ENCODE measurements at places on chromosomes 12 and 14.

- no peak for DNase-seq
Observed at GRCh38 chr14:94398182-94398479, 9.7 kb upstream of the SERPINA1 start.

DNA sequence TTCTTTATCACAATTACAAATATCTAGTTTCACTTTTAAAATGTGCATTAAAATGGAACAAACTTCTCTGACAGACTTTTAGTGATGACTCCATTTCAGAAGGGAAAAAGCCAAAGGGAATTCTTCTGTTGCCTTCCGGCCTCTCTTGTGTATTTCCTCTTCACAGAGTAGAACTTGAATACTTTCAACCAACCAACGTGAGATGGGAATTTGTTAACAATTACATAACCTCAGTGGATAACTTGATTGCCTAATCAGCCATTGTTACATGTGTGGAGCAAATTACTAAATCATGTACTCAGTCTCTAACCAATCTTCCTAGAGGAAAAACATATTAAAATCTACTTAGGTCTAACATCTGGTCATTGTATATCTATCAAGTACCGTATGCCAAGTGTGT, 291.1 kb downstream of the SYT1 start:
- no peak for DNase-seq

DNA sequence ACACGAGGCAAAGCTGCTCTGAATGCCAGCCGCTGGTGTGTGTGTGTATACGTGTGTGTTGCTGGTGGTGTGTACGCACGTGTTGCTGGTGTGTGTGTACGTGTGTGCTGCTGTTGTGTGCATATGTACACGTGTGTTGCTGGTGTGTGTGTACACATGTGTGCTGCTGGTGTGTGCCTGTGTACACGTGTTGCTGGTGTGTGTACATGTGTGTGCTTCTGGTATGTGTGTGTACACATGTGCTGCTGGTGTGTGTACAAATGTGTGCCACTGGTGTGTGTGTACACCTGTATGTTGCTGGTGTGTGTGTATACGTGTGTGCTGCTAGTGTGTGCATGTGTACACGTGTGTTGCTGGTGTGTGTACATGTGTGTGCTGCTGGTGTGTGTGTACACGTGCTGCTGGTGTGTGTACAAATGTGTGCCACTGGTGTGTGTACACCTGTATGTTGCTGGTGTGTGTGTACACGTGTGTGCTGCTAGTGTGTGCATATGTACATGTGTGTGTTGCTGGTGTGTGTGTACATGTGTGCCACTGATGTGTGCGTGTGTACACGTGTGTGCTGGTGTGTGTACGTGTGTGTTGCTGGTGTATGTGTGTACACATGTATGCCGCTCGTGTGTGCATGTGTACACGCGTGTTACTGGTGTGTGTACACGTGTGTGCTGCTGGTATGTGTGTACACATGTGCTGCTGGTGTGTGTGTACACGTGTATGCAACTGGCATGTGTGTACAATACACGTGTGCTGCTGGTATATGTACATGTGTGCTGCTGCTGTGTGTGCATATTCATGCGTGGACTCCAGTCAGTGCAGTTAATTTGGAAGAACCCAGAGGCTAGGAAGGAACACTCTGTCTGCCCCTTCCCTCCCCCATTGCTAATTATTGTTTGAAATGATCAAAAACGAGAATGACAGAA, 47.2 kb downstream of the CACNA2D4 start:
- DNase-seq = no peak

GRCh38 chr14:33676135-33676566, 274.7 kb downstream of the EGLN3 start:
- DNase-seq = peak; percentile 23

GRCh38 chr12:68097386-68097785, 62.2 kb downstream of the IFNG start:
- no peak for DNase-seq

GRCh38 chr14:91261115-91261514, 16.6 kb upstream of the GPR68 start:
- DNase-seq = no peak
